ENCODE measurements at places on chromosomes 16 and 17.

DNA sequence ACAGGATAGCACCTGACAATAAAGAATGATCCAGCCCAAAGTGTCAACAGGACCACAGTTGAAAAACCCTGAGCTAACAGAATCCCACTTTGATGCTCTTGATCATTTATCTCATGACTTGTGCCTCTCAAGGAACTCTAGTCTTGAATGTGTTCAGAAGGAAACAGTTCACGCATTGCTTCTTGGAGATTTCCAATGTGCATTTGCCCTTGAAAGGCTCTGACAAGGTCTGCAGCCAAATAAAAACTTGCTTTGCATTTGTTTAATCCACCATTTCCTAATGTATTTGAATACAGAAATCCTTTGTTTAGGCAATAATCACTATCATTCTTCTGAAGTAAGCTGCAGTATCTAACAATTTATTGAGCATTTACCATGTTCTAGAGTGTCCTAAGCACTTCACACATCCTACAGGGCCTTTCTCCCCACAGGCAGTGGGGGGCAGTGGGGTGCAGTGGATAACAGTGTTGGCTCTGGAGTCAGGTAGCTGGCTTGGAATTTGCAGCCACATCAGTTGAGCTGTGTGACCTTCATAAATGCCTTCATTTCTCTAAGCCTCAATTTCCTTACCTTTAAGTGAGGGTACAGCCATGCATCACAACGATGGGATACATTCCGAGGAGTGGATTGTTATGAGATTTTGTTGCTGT, 239.7 kb downstream of the XYLT1 start:
- no peak for DNase-seq

- peak; percentile 47 for DNase-seq
These were observed 15.6 kb upstream of the AURKB start for GRCh38 chr17:8225813-8226535.

- DNase-seq: peak; percentile 41
These were observed 56.6 kb upstream of the GSE1 start for GRCh38 chr16:85556456-85557082.

GRCh38 chr17:40796846-40797245, 2.9 kb downstream of the KRT28 start:
- no peak for DNase-seq

DNA sequence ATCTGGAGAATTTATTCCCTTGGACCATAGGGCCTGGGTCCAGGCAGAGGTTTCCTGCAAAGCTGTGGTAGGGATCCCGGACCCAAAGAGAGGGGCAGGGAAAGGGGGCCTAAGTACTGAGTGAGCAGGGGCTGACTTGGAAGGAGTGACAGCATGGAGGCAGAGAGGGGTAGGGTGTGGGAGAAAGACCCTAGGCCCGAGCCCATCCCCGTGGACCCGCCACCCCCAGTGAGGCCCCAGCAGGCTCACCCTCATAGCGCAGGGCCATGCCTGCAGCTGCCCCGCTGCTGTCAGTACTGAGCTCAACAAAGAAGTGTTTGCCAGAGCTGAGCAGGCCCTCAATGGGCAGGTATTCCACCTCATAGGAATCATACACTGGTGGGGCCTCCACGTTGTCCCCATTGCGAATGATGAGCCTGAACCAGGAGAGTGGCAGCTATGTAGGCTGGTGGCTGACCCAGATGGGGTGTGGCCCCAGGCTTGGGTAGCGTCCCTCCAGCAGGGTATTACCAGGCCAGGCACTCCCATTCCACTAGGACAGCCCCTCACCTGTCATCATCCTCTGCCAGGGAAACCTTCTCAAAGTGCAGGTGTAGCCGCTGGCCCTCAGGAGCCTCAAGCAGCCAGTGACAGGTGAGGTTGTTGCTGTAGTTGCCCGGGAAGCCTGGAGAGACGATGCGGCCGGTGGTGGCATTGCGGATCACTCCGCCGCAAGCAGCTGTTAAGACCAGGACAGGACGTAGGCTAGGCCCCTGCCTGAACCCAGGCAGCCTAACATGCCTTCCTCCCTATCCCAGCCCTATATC, 9.1 kb upstream of the PHF12 start:
- DNase-seq: no peak

DNA sequence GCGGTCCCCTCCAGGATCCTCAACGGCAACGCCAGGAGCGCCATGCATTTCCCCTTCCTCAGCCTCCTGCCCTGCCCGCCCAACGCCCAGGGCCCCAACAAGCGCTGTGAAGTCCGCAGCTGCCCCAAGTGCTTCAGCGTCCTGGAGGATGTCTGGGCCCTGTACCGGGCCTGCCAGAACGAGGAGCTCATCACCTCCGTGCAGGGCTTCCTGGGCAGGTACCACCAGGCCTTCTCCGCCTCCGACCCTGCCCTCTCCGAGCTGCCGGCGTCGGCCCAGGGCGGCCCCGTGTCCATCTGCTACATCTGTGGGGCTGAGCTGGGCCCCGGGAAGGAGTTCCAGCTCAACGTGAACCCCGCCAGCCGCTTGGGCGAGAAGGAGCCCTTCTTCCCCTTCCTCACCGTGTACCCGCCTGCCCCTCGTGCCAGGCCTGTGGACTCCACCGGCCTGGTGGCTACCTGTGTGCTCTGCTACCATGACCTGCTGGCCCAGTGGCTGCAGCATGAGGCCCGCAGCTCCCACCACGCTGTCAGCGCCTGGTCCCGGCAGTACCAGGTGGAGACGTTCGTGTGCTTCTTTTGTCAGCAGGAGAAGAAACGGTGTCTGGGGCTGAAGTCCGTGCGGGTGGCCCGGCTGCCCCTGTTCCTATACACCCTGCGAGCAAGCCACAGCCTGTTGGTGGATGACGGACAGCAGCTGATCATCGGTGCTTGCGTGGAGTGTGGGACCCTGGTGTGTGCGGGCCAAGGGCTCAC, 58.9 kb upstream of the CIBAR2 start:
- DNase-seq: no peak

DNA sequence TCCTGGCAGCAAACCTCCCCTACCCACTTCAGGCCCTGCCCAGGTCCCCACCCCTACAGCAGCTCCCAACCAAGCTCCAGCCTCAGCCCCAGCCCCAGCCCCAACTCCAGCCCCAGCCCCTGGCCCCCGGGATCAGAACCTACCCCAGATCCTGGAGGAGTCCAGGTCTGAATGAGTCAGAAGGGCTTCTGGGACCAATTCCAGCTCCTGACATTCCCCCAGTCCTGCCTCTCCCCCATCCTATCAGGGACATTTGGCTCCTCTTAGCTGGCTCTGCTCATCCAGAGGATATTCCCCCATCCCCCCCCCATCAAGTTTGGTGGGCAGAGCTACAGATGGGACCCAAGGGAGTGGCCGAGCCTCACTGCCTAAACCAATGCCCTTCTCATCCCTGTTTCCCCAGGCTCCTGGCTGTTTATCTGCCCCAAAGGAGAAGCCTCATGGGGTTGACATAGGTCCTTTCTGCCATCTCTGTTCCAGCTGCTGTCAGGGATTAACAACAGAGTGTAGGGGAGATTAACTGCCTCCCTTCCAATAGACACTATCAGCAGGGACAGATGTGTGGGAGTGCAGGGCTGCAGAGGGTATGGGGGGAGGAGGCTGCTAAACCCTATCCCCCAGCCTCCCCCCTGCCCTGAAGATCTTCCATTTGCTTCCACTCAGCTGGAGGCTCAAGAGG, 16.5 kb downstream of the CNTNAP1 start:
- no peak for DNase-seq

Measured in activated T-helper 9 cell treated with anti-CD3 and anti-CD28 coated beads, Interleukin-2, amount 50 U/mL, for 16 hours (primary cell).